ENCODE measurements at places on chromosomes 1 and 21.

DNA sequence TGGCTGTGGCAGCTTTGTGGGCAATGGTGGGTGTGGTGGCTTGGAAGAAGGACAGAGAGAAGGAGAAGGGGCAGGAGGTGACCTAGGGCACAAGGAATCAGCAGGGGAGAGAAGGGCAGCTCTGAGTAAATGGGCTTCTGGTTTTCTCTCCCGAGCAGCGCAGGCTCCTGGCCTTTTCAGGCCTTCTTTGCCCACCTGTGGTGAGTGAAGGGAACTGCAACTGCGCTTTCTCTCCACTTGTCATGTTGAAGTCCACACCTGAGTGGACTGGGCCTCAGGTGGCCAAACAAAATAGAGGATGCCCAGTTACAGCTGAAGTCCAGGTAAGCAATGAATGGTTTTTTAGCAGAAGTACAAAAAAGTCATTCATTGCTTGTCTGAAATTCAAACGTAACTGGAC lies 29.4 kb upstream of the KCNA10 start:
- DNase-seq = no peak

- DNase-seq = no peak
These were observed 116.4 kb downstream of the USH2A start for GRCh38 chr1:216306830-216307229.

DNA sequence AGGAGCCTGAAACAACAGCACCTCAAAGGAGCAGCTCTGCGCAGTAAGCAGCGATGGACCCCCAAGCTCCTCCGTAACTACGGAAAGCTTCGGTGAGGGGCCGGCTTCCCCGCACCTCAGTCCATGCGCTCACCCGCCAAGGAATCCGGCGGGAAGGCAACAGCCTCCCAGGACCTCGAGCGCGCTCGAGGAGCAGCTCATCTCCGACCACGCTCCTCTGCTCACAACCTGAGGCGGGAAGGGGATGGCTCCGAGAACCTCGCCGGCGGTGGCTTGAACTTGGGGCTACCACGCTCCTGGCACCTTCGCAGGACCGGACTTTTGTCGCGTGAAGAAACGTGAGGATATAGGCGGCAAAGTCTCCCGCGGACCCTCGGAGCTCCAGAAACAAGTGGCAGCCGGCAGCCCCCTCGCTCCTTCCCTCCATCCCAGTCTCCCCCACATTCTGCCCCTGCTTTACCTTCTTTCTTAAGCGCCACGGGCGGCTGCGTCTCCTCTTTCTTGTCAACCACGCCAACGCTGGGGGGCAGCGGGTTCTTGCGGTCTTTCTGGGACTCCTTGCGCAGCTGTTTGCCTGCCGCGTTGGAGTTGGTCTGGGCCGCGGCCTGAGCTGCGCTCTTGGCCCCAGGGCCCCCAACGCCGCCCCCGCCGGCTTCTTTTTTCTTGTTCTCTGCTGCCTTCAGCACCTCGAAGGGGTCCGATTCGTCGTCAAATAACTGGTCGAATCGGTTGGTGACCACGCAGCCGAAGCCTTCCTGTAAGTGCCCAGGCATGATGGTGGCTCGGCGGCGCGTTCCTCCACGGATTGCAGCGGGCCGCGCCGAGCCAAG lies 459 bp downstream of the SERBP1 start:
- no peak for DNase-seq

DNA sequence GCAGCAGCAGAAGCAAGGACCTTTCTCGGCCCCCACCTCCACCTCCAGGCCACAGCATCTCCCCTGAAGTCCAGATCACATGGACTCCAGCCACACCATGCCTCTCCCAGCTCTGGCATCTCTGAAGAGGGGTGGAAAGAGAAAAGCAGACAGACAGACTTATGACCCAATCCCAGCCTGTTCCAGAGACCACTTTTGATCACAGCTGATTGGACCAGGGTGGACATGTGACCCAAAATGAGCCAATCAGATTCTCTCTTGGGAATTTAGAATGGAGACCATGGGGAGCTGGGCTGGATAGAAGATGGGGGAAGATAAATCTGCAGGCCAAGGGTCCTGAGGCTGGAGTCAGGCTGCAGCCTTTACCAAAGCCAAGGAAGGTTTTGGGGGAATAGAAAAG lies 16.4 kb downstream of the HTR1D start:
- no peak for DNase-seq

DNA sequence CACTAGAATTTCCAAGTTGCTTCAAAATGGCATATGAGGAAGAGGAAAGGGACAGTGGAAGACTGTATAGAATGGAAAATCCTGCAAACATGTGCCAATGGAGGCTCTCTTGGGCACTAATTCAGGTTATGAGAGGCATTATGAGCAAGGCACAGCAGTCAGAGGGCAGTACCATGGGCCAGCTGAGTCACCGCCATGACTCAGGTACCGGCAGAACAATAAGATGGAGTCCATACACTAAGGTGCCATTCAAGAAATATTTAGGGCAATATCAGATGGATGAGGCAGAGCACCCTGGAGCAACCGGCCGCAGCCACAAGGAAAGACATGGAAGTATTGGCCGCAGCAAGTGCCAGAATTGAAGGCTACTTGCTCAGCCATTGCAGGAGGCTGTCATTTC lies 25.6 kb upstream of the VAV3 start:
- DNase-seq = no peak

GRCh38 chr21:35257413-35257812 lies 208.3 kb upstream of the RUNX1 start:
- no peak for DNase-seq

DNA sequence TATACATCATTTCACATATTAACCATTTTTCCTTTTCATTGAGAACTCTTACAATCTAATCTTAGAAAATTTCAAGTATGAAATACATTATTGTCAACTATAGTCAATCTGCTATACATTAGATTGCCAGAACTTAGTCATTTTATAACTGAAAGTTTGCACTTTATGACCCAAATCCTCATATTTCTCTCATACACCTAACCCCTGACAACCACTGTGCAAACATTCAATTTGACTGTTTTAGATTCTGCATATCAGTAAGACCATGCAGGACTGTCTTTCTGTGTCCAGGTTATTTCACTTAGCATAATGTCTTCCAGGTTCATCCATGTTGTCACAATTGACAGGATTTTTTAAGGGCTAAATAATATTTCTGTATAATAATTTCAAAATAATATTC lies 1299.0 kb upstream of the B3GALT2 start:
- no peak for DNase-seq

DNA sequence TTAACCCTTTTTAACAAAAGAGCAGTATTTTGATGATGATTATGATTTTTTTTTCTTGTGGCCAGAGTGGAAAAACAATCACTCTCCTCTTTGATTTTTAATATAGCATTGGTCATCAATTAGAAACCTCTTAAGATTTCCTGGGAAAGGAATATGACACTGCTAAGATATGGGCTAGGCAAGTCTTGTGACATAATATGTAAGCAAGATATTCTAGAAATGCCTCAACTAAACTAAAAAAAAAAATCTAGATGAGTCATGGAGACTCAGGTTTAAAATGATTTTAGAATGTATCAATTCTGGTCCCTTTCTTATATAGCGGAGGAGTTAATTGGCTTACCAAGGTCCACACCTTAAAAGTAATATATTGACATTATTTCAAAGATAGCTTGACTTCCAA lies 60.3 kb upstream of the JUN start:
- no peak for DNase-seq

- no peak for DNase-seq
These were observed 5.9 kb downstream of the SOD1 start for GRCh38 chr21:31665397-31665796.

- DNase-seq = no peak
These were observed 2.2 kb upstream of the LYPLA2 start for GRCh38 chr1:23788695-23789094.

DNA sequence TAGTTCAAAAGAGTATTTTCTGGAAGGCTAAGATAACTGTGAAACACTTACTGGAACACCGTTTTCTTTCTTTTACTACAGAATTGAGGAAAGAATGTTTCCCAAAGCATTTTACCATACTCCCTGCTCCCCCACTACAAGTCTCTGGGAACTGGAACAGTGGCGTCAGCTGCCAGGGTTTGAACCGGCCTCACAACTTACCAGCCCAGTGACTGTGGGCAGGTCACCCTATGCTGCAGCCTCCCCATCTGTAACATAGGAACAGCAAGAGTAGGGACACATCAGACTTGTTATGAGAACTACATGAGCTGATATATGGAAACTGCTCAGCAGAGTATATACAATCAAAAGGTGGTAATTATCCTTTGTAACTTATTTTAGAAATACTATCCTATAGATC lies 91.5 kb downstream of the PTPN14 start:
- DNase-seq = no peak

- no peak for DNase-seq
These were observed 36.8 kb downstream of the TRIM11 start for GRCh38 chr1:228369608-228370438.

DNA sequence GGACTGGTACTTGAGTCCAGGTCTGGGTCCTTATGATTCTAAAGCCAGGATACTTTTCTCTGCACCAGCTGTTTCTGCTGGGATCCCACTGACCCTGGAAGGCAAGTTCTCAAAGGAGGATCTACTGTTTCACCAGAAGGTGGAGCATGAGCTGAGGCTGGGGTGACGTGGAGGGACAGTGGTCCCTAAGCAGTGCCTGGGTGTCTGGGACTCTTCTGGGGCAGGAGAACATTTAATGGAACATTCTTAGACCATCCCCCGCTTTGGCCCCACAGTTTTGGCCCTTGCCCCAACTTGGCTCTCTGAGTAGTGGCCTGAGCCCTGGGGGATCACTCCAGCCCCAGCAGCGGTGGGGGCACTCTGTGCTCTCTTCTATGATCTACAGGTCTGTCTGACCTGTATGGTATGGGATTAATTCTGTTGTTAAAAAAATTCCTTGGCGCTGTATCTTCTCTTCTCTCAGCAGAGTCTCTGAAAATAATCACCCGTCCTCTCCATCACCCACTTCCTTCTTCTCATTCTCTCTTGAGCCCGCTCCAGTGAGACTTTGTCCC lies 60.3 kb upstream of the CSF3R start:
- DNase-seq = no peak

- no peak for DNase-seq
These were observed 808.7 kb downstream of the NCAM2 start for GRCh38 chr21:21806711-21807597.

GRCh38 chr1:198681831-198682759 lies 43.3 kb downstream of the PTPRC start:
- DNase-seq = no peak

- DNase-seq = no peak
These were observed 2.8 kb downstream of the CBR1 start for GRCh38 chr21:36072453-36073162.

DNA sequence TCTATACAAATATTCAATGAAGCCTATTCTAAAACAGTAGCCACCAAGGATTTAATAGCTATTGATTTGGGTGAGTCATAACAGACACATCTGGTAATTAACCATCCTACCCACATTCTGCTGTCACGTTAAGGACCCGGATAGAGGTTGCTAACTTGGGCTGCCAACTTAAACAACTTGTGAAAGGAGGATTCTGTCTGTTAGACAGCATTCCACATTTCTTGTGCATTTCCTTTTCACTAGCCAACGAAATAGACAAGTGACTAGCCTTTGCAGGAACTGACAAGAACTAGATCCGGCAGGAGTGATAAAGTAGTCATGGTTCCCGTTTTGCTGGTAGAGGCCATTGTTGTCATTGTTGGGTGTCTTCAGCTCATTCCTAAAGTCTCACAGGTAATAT lies 9.5 kb downstream of the DSCAM start:
- DNase-seq = no peak

DNA sequence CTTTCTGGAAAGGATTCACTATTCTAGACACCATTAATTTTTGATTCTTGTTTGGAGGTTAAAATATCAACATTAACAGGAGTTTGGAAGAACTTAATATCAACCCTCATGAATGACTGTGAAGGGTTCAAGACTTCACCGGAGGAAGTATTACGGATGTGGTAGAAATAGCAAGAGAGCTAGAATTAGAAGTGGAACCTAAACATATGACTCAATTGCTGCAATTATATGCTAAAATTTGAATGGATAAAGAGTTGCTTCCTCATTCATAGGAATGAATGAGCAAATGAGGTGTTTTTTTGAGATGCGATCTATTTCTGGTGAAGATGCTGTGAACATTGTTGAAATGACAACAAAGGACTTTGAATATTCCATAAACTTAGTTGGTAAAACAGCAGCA lies 77.9 kb upstream of the TNFSF4 start:
- no peak for DNase-seq

GRCh38 chr1:70205071-70205433 lies 327 bp downstream of the LRRC40 start:
- DNase-seq = no peak

DNA sequence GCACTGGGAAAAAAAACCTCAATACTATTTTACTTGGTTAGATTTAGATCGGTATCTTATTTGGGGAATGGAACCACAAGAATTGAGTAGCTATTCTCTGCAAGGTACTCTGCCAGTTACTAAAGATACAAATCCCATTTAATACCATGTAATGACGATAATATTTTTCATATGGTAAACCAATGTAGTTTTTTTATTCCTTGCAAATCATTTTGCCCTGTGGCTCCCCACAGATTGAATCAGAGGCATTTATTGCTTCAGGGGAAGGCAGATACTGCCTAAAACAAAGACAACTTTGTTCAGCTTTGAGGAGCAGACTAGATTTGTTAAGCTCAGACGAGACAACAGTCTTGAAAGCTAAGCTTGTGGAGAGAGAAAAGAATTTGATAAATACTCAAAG lies 226.7 kb upstream of the RUNX1 start:
- DNase-seq = peak; percentile 79

Measured in NCI-H1048 (cell line).